ENCODE measurements at places on chromosomes 2 and 18.

DNA sequence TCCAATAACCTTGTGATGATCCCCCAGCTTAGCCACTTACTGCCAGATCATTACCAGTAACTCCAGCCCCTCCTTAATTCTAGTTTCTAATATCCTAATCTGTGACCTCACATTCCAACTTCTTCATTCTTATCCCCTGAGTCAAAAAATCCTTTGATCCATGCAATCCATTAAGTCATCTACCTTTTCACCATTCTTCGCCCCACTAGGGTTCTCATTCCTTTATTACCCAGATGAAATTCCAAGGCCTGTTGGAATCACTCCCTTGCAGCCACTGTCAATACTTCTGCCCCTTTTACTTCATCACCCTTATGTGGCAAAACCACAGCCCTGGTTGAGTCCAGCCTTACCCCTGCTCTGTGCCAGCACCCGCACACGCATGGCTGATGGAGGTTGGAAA lies 20.3 kb upstream of the IL36G start:
- no peak for DNase-seq

- no peak for DNase-seq
Measured at GRCh38 chr18:2502394-2502793, 68.9 kb downstream of the METTL4 start.

- DNase-seq, result no peak
Measured at GRCh38 chr2:157459486-157459885, 15.6 kb upstream of the CYTIP start.

DNA sequence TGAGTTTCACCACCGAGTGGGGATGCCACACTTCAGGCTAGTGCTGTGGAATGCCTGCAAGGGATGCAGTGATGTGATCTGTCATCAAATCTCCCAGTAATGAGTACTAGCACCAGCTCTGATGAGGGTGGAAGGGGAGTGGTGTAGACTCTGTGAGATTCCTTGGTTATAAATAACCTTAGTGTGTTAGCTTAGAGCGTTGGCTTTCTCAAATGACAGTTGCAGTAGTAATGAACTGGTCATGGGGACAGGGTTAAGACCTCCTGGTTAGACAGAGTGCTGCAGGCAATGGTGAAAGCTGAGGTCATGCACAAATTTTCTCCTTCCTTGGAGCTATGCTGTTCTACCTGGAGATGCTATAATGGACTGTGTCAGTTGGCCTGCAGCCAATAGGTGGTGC lies 1063.4 kb upstream of the CRIM1 start:
- DNase-seq, result no peak

GRCh38 chr2:150351922-150352321 lies 135.5 kb downstream of the RND3 start:
- no peak for DNase-seq

- DNase-seq, result no peak
Measured at GRCh38 chr18:75189696-75190095, 19.2 kb downstream of the PTGR3 start.

- DNase-seq, result no peak
Measured at GRCh38 chr2:51595836-51596235, 563.9 kb upstream of the NRXN1 start.

DNA sequence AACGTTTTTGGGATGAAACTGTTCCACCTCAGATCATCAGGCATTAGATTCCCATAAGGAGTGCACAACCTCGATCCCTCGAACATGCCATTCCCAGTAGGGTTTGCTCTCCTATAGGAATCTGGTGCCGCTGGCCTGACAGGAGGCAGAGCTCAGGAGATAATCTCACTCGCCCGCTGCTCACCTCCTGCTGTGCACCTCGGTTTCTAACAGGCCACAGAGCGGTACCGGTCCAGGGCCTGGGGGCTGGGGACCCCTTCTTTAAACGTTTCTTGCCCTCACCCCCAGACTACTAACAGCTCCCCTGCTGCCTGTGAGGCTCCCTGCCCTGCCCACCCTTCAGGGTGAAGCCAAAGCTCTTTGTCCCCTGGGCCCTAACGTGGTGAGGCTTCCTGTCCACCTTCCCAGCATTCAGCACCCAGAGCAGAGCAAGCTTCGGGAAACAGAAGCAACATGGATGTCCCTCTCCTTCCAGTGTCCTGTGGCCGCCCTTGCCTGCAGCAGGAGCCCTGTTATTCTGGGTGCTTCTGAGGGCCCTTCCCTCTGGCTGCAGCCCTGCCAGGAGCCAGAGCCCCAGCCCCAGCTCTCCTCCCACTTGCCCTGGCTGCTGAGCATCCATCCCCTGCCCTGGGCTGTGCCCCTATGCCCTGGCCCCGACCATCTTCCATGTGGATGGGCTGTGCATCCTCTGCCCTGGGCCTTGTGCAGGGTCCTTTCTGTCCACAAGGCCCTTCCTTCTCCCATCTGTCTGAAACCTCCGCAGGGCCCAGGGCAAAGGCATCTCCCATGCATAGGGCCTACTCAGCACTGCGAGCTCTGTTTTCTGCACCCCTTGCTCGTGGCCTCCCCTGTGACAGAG lies 140.1 kb downstream of the MBP start:
- DNase-seq, result no peak

GRCh38 chr2:67485431-67485830 lies 88.3 kb downstream of the ETAA1 start:
- DNase-seq, result no peak

- DNase-seq, result no peak
Measured at GRCh38 chr2:37880551-37880950, 44.5 kb upstream of the RMDN2 start.

DNA sequence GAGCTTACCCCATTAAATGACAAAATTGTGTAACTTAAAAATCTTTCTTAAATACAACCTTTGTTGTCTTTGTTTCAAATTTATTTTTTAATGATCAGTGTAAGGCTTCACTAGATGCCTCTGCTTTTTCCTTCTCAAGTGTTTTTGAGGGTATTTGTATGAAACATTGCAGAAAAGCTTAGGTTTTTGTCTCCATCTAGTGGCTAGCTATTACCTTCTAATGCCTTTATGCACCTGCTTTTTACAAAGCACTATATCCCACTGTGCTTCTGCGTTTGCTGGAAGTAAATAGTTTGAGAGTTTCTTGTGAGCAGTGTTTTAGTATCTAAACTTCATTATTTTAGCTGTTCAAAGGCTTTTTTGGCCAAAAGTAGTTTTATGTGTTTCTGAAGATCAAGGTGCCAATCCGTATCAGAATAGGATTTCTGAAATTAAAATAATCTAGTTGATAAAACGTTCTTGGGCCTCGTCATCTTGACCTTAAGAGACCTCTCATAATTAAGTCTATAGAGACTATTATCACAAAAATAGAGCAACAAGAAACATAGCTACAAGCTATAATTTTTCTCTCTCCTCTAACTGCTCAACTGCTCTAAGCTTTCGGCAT lies 47.0 kb downstream of the IWS1 start:
- DNase-seq, result no peak

- DNase-seq, result no peak
Measured at GRCh38 chr2:86633155-86633651, 9.5 kb upstream of the RNF103 start.

GRCh38 chr18:32258558-32259204 lies 68.8 kb downstream of the MEP1B start:
- no peak for DNase-seq

DNA sequence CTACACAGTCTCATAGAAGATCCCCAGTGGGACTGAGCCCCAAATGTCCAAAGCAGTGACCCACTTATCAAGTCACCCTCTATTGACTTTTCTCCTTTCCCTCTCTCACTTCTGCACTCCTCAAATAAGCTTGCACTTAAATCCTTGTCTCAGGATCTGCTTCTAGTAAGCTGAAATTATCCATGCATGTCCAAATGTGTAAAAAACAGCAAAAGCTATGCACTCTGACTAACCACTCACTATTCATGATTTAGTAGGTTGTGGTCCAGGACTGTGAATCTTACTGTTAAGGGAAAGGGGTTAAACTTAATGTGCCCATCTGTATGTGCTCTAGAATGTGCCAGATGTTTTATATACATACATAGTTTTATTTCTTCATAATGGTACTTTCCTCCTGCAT lies 115.4 kb downstream of the SCG2 start:
- no peak for DNase-seq

All from stimulated activated effector memory CD8-positive, alpha-beta T cell treated with anti-CD3 and anti-CD28 coated beads, Interleukin-12 subunit alpha, Interleukin-12 subunit beta, amount 100 ng/mL, for 72 hours (primary cell).